ENCODE measurements at places on chromosomes 1 and 21.
A peak's percentile ranks its signal among the peaks of the same experiment; 100 is the strongest.

DNA sequence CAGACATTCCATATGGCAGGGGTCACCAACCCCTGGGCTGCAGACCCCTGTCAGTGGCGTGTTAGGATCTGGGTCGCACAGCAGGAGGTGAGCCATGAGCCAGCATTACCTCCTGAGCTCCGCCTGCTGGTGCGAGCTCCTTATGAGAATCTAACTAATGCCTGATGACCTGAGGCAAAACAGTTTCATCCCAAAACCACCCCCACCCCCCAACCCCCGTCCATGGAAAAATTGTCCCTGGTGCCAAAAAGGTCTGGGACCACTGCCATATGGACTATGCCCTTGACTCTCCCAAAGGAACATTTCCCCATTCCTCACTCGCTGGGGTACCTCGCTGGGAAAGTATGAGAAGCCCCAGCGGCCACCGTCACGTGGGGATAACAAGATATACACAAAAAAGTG lies 6.4 kb upstream of the CPT2 start:
- DNase-seq = no peak

- DNase-seq = no peak
Observed at GRCh38 chr21:38768471-38769063, 37.2 kb upstream of the ETS2 start.

GRCh38 chr21:41160036-41160435 lies 7.9 kb upstream of the BACE2 start:
- DNase-seq = no peak

GRCh38 chr1:1954831-1955441 lies 35.9 kb upstream of the TMEM52 start:
- no peak for DNase-seq

- DNase-seq = no peak
Observed at GRCh38 chr1:51230501-51231078, 5.5 kb upstream of the RNF11 start.

GRCh38 chr1:230798491-230798890 lies 51.3 kb downstream of the CAPN9 start:
- no peak for DNase-seq

- DNase-seq = no peak
Observed at GRCh38 chr1:53406551-53407235, 52.5 kb upstream of the DMRTB1 start.

DNA sequence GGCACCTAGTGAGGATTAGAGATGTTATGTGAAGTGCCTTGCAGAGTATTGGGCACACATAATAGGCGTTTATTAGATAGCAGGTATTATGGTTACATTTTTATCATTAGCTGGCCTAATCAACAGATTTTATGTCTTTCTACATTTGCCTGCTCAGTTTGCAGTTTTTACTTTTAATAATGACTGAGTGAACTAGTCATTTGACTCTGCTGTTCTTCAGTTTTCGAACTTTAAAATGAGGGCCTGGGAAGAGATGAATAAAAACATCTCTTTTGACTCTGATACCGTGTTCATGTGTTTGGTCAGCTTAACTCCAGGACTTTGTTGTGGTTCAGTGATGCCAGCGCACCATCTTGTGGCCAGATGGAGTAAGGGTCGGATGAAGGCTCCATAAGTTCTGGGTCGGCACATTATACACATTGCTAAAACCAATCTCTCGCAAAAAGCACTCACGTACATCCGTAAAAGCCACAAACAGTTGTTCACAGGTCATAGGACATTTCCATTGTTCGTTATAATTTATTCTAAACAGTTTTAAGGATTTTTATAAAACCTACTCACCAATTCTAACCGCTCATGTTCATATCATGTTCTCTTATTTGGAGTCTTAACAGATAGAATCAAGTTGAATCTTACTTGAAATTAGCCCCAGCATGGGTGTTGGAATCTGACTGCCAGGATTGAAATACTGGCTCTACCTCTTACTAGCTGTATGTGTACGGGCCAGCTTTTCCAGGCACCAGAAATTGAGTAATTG lies 78.4 kb upstream of the GPR88 start:
- peak; percentile 63 for DNase-seq

- no peak for DNase-seq
Observed at GRCh38 chr1:2248854-2249558, 20.9 kb downstream of the SKI start.

DNA sequence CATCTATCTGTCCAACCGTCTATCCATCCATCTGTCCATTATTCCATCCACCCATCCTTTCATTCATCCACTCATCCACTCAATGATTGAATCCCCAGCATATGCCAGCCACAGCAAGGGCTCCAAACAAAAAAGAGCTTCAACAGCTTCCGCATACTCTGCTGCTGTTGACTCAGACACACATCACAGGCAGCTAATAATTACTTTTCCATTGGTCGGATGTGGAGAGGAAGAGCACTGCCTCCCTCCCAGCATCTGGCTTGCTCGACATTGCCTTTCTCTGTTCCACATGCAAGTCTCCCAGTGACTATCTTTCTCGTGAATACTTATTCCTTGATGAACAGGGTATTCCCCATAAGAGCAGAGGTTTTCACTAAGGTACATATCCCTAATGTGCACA lies 176.5 kb downstream of the HIVEP3 start:
- no peak for DNase-seq

DNA sequence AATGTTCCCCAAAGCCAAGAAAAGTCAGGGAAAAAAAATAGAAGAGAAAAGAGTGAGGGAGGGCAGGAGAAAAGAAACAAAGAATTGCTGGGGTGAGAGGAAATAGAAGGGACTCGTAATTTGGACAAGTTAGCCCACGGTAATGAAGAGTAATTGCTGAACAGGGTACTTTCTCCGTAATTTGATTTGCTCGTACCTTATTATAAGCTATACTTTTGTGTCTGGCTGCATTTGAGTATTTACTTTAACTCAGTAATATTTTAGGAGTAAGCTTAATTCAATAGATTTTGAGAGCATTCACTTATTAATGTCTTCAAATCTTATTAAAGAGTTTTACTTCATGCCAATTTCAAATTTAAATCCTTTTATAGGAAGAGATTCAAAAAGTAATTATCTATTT lies 527.5 kb downstream of the COL11A1 start:
- no peak for DNase-seq

DNA sequence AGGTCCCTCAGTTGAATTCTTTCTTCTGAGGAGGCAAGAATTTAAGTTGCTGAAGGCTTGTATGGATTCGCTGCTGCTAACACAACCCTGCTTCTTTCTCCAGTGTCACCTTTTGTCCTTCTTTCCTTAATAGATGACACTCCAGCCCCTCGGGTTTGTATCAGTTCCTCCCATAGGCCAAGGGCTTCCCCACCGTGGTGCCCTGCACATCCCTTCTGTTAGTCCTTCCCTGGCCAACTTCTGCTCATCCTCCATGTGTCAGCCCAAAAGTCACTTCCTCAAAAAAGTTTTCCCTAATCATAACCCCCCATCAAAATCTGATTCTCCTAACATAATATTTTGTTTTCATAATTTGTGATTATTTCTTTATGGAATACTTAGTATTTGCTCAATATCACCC lies 190.4 kb downstream of the RHOU start:
- no peak for DNase-seq

- DNase-seq = no peak
Observed at GRCh38 chr1:33455539-33456501, 16.6 kb upstream of the ZSCAN20 start.

- DNase-seq = no peak
Observed at GRCh38 chr1:230149751-230150584, 82.9 kb downstream of the GALNT2 start.

GRCh38 chr1:6414881-6415626 lies 4.7 kb downstream of the HES2 start:
- no peak for DNase-seq

DNA sequence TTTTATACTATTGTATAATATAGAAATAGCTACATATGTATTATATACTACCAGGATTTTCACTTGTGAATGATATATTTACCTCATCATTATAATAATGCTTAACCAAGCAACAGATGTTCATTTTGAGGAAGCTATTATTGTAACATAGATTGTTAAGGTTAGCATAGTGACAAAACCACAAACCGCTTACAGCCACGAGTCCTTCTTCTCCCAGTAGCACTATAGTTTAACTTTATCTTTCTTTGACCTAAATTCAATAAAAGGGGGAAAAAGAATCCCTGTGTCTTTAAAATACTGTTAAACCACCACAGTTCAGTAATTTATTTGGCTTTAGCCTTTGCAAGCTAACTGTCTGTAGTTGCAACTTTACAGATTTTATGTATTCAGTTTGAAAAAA lies 1039.4 kb upstream of the B3GALT2 start:
- no peak for DNase-seq

DNA sequence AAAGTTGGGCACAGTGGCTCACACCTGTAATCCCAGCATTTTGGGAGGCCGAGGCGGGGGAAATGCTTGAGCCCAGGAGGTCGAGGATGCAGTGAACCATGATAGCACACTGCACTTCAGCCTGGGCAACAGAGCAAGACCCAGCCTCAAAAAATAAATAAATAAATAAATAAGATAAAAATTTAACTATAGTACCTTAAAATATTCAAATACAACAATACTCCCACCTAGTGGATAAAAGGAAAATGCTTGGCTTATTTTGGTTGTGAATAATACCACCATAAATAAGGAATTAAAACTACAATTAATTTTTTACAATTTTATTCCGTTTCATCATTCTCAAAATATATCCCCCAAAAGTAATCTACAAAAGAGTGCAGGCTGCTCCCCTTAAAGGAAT lies 8.1 kb downstream of the PSMG1 start:
- DNase-seq = no peak

- no peak for DNase-seq
Observed at GRCh38 chr21:38821959-38822682, 16.4 kb downstream of the ETS2 start.

- no peak for DNase-seq
Observed at GRCh38 chr1:225361176-225361575, 66.7 kb downstream of the LBR start.

- no peak for DNase-seq
Observed at GRCh38 chr1:211581526-211581925, 2.6 kb upstream of the SLC30A1 start.

DNA sequence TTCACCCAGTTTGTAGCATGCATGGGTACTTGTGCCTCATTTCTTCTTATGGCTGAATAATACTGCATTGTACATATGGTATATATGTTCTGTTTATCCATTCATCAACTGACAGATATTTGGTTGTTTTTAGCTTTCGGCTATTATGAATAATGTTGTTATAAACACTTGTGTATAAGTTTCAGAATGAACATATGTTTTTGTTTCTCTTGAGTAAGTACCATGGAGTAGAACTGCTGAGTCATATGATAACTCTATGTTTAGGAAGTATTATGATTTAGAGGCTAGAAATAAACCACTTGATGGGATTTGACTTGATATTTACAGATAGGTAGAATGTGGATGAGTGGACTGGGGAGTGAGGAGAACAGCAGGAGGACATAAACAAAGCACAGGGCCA lies 48.6 kb downstream of the WNT2B start:
- no peak for DNase-seq

Data from glomerular endothelial cell (primary cell).